RWPE1 (cell line): ENCODE measurements at places on chromosomes 7 and 10.

GRCh38 chr7:26857506-26858240 lies 6.7 kb downstream of the SKAP2 start:
- no peak for DNase-seq

DNA sequence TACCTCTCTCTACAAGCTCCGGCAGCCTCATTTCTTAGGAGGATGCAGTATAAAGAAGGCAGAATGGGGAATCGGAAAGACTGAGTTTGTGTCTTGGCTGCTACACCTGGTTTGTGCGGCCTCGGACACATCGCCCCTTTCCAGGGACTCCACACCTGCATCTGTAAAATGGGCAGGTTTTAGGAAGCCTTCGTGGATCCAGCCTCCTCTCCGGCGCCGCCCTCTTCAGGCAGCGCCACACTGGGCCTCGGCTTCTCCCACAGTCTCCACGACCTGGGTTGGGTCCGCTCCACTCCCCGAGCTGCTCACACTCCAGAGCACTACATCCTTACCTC lies 341 bp downstream of the GOT1 start:
- DNase-seq, result no peak

GRCh38 chr10:31912898-31913850 lies 15.5 kb downstream of the ARHGAP12 start:
- no peak for DNase-seq

DNA sequence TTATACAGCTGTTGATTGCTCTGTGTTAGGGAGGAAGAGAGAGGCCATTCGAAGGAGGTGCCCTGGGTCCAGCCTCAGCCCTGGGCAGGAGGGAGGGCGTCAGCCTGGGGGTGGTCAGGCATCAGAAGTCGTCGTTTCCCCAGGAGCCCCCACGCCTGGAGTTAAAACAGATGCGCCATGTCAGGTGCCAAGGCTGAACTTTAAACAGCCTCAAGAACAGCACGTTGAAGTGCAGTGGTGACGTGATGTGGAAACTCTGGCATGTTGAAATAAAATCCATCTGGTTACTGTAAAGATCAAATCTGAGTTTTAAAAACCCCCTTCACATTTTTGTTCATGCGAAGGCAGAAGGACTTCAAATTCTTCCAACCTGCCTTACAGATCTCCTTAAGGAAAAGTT lies 128.4 kb upstream of the PPP2R2D start:
- DNase-seq, result no peak

DNA sequence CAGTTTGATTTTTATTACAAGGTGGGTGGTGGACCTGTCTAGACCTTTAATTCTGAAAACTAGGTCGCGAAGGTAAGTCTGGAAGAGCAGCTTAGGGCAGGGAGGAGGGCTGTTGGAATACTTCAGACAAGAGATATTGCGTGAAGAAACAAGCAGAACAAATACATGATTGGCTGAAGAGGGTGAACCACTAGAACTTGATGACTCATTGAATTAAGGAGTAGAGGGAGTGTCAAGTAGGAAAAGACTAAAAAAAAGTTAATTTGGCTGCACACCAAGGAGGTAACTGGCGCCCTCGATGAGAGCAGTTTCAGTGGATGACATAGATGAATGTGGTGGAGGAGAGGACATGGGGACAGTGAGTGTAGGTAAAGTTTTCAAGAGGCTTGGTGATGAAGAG lies 41.3 kb downstream of the WNT2 start:
- DNase-seq, result peak; percentile 55

DNA sequence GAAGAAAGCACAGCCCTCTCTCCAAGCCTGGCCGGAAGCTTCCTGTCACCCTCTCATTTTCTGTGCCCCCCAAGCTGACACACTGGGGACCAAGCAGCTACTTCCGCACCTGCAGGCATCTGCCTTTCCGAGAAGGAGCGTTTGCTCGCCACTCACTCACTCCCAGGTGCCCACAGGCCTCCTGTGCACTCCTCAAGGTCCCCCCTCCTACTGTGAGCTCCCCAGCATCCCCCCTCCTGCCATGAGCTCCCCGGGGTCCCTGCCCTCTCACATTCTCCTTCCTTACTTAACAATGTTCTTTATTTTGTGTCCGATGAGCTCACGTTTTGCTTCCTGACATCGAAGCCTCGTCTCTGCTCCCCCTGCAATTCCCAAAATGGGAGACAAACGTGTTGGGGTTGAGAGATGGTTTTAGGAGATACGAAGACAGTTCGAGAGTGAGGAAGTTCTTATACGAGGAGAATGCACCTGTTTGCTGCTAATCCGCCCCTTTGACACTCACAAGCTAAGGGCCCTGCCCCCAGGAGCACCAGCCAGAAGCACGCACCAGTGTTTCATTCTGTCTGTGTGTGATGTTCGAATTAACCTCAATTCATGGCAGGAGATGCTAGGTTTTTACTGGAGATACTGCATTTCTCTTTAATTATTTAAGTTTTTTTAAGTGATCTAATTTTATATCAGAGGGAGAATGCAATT lies 70.2 kb downstream of the PDGFA start:
- DNase-seq, result no peak

DNA sequence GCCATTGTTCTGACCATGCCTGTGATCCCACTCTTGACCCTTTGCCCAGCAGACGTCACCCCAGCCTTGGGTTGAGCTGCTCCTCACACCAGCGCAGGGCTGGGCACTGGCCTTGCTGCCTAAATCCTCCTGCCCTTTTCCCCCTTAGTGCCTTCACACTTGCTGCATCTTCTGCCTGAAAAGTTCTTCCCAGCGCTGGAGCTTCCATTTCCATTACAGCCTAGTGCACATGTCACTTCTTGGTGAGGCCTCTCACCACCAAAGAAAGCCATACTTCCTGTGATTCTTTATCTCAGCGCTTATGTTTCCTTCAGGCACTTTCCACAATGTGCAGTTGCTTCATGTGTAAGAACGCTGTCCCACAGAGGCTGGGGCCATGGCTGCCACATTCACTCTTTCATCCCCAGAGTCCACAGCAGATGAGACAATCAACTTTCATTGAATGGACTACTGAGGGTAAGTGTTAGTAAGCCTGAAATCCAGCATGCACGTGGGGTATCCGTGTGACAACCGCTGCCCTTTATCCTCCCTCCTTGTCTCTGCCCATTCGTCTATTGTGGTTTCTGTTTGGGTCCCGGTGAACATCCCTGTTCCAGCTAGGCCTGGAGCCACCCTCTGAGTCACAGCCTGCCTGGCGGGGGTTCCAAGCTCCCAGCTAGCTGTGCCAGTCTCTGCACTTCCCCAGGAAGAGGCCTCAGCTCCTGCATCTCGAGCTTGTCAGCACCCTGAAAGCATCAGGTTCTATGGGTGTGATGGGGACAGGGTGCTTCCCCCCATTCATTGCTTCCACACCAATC lies 37.3 kb downstream of the ADRA2A start:
- no peak for DNase-seq

DNA sequence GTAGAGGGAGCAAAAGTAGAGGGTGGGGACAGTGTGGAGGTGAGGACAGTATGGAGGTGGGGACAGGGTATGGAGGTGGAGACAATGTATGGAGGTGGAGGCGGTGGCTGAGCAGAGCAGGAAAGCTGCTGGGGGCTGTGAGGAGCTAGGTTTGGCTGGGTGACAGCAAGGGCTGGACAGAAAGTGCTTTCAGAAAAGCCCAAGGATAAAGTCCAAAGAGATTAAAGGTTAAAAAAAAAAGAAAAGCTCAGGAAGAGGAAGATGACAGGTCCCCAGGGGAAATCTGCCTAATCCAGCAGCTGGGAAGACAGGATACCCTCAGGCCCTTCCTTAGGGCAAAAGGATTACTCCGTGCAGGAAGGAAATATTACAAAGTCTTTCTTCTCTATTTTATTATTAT lies 32.1 kb upstream of the PFKFB3 start:
- no peak for DNase-seq

- peak; percentile 30 for DNase-seq
Observed at GRCh38 chr7:142459551-142459963, 201.7 kb upstream of the PRSS58 start.

DNA sequence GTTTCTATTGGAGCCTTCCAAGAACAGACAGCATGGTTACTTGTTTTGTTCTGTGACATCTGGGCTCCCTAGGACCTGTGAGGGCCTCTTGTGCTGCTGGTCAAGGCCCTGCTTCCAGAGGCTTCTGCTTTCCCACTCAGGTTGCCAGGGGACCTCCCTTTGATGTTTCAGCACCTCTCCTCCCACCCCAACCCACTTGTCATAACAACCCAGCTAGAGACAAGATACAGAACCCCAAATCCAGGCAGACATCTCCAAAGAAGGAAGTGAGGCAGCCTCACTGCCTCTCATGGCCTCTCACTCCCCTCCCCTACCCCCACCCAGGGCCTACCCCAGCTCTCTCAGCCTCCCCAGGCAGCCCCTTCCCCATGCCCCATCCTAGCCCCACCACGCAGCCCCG lies 11.3 kb downstream of the NFKB2 start:
- DNase-seq, result no peak

- no peak for DNase-seq
Observed at GRCh38 chr10:123129618-123130271, 6.0 kb upstream of the HMX3 start.

- DNase-seq, result no peak
Observed at GRCh38 chr10:86300399-86300925, 66.1 kb downstream of the GRID1 start.
